ENCODE measurements at places on chromosomes 6 and 20.

DNA sequence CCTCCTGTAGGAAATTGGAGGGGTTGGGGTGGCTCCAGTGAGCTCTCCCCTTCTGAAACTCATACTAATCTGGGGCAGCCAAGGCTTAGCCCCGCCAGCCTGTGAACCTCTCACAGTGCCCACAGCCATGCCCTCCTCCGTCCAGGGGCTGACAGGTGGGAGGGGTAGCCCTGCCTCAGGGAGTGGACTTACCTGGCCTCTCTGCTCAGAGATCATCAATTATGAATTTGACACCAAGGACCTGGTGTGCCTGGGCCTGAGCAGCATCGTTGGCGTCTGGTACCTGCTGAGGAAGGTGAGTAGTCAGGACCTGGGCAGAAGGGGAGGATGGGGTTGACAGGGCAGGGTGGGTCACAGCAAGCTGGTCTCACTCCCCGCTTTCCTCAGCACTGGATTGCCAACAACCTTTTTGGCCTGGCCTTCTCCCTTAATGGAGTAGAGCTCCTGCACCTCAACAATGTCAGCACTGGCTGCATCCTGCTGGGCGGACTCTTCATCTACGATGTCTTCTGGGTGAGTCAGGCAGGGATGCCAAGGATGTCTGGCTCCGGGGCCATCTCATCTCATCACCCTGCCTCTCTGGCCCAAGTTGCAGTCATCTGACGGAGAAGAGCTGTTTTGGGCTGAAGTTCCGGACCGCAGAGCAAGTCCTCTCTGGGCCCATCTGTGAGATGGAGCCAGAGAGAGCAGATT, 34.7 kb downstream of the HM13 start:
- DNase-seq, result no peak

GRCh38 chr6:31568537-31568961, 3.5 kb upstream of the LTA start:
- no peak for DNase-seq

- DNase-seq, result no peak
Measured at GRCh38 chr20:62126141-62126540, 3.9 kb downstream of the LSM14B start.

- DNase-seq, result no peak
Measured at GRCh38 chr6:1496836-1497760, 107.7 kb downstream of the FOXF2 start.

- DNase-seq, result peak; percentile 91
Measured at GRCh38 chr6:10424040-10424439, 9.2 kb upstream of the TFAP2A start.
